ENCODE measurements at places on chromosomes 16 and 17.

GRCh38 chr16:11354733-11355574, 9.7 kb downstream of the RMI2 start:
- no peaks in the 10 kb centered on the region for H3K27me3 ChIP-seq
- peaks cover 6% of the 10 kb centered on the region for H3K4me1 ChIP-seq
- no peak overlapping the region for H3K4me3 ChIP-seq
- H3K27ac ChIP-seq, result no peak overlapping the region
- no peak for DNase-seq
- no peaks in the 10 kb centered on the region for H3K36me3 ChIP-seq

DNA sequence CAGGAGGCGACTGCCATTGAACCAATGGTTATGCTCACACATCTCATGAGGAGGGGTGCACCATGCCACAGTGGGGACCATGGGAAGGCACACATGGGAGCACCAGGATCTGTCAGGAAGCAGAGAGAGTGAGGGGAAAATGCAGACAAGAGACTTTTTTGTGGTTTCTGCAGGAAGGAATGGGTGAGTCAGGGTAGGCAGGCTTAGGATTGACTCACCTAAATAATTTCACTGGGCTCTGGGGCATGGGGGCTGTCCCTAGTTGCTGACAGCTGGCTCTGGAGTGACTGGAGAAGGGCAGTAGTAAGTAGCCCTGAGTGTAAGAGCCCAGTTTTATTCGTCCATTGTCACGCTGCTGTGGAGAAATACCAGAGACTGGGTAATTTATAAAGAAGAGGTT, 202.4 kb downstream of the AXIN2 start:
- no peak overlapping the region for H3K4me3 ChIP-seq
- H3K27me3 ChIP-seq, result no peaks in the 10 kb centered on the region
- H3K36me3 ChIP-seq, result no peaks in the 10 kb centered on the region
- H3K4me1 ChIP-seq, result no peaks in the 10 kb centered on the region
- no peak overlapping the region for H3K27ac ChIP-seq

GRCh38 chr16:87551487-87551886, 50.8 kb upstream of the JPH3 start:
- DNase-seq, result no peak
- no peaks in the 10 kb centered on the region for H3K36me3 ChIP-seq
- H3K27me3 ChIP-seq, result no peaks in the 10 kb centered on the region
- H3K4me3 ChIP-seq, result no peak overlapping the region
- no peak overlapping the region for H3K27ac ChIP-seq

- H3K36me3 ChIP-seq, result no peaks in the 10 kb centered on the region
- no peak overlapping the region for H3K4me3 ChIP-seq
- no peak overlapping the region for H3K27ac ChIP-seq
- no peaks in the 10 kb centered on the region for H3K4me1 ChIP-seq
These were observed 218.3 kb downstream of the SOX9 start for GRCh38 chr17:72338847-72339790.

DNA sequence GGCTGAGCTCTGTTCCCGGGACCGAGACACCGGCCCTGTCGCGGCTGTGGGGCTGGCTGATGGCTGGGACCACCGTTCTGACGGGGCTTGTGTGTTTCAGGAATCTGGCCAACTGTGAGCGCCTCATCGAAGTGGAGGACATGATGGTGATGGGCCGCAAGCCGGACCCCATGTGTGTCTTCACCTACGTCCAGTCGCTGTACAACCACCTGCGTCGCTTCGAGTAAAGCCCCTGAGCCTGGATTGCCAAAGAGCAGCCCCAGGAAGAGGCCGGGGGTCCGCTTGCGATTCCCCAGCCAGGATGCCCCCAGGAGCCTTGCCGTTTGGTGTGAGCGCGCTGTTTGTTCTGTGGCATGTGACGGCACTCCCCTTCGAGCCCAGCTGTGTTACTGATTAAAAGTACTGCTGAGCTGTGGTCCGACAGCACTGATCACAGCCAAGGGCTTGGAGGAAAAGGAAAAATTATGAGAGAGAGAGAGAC, 23.0 kb downstream of the SMTNL2 start:
- H3K27me3 ChIP-seq, result no peaks in the 10 kb centered on the region
- no peak overlapping the region for H3K27ac ChIP-seq
- no peaks in the 10 kb centered on the region for H3K36me3 ChIP-seq
- H3K4me1 ChIP-seq, result no peaks in the 10 kb centered on the region
- H3K4me3 ChIP-seq, result no peak overlapping the region

GRCh38 chr17:68972119-68972704, 17.0 kb upstream of the ABCA8 start:
- no peaks in the 10 kb centered on the region for H3K36me3 ChIP-seq
- H3K4me1 ChIP-seq, result no peaks in the 10 kb centered on the region
- H3K27ac ChIP-seq, result no peak overlapping the region
- no peak for DNase-seq
- H3K4me3 ChIP-seq, result no peak overlapping the region

- no peak for DNase-seq
- H3K4me1 ChIP-seq, result no peaks in the 10 kb centered on the region
- H3K27ac ChIP-seq, result no peak overlapping the region
These were observed 5.9 kb downstream of the TSPOAP1 start for GRCh38 chr17:58322581-58323185.

DNA sequence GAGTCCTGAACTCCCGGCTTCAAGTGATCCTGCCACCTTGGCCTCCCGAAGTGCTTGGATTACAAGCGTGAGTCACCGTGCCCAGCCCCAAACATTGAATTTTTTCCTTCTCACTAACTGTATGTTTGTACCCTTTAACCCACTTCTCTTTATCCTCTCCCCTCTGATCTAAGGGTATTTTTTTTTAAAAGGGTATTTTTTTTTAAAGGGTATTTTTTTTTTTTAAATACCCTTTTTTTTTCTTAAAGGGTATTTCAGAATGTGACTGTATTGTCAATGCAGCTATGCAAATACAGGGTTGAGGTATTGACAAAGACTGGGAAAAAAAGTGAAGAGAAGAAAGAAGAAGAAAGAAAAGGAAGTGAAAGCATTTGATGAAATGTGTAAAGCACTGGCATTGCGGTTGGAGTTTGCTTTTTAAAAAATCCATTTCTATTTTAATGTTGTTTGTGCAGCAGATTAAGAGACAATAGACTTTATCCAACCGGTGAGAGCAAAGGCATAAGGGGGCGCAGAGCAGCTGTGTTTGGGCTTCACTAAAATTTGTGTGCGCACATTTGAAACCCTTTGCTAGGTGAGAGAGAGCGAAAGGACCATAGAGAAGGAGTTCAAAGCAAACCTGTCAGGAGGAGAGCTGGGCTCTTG, 42.4 kb downstream of the SYT17 start:
- H3K27ac ChIP-seq, result no peak overlapping the region
- no peaks in the 10 kb centered on the region for H3K4me1 ChIP-seq
- DNase-seq, result no peak
- H3K36me3 ChIP-seq, result peaks cover 50% of the 10 kb centered on the region
- H3K27me3 ChIP-seq, result no peaks in the 10 kb centered on the region

GRCh38 chr16:31528523-31529107, 915 bp downstream of the AHSP start:
- H3K4me3 ChIP-seq, result peak overlapping the region; percentile 73
- DNase-seq, result peak; percentile 59
- H3K27me3 ChIP-seq, result peaks cover 42% of the 10 kb centered on the region
- H3K4me1 ChIP-seq, result no peaks in the 10 kb centered on the region

- H3K27ac ChIP-seq, result no peak overlapping the region
- peak; percentile 96 for DNase-seq
- no peaks in the 10 kb centered on the region for H3K4me1 ChIP-seq
- H3K36me3 ChIP-seq, result no peaks in the 10 kb centered on the region
- H3K4me3 ChIP-seq, result no peak overlapping the region
- peaks cover 18% of the 10 kb centered on the region for H3K27me3 ChIP-seq
These were observed 96.1 kb upstream of the CDH5 start for GRCh38 chr16:66270333-66270927.

DNA sequence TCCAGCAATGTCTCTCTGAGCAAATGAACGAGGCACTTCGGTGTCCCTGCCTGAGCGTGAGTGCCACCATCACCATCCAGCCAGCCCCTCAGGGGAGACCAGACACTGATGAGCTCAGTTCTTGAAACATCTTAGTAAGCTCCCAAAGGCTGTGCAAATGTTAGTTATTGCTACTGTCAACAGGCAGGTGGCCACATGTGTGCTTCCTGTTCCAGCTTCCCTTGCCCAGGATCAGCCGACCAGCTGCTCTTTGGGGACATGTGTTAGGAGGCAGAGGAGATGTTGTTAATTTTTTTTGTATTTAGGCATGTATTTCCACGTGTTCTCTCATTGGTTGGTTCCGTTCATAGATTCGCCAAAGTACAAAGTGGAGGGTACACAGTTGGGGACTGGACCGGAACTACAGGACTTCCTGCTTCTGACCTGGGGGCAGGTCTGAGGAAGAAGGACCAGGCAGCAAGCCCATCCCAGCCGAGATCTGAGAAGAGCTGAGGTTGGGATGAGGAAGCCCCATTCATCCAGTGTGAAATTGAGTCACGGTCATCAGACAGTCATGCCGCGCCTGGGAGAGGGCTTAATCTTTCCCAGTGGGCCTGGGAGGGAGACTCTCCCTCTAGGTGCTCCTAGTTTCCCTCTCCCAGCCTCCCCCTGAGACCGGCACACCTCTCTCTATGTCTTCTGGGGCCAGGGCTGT, 3.8 kb downstream of the TTYH2 start:
- no peaks in the 10 kb centered on the region for H3K4me1 ChIP-seq
- DNase-seq, result no peak
- H3K4me3 ChIP-seq, result no peak overlapping the region
- H3K27ac ChIP-seq, result no peak overlapping the region

GRCh38 chr17:37691807-37692206, 48.6 kb upstream of the DDX52 start:
- no peaks in the 10 kb centered on the region for H3K27me3 ChIP-seq
- H3K4me3 ChIP-seq, result no peak overlapping the region
- H3K36me3 ChIP-seq, result peaks cover 49% of the 10 kb centered on the region
- H3K4me1 ChIP-seq, result peaks cover 4% of the 10 kb centered on the region
- DNase-seq, result no peak

- H3K27me3 ChIP-seq, result no peaks in the 10 kb centered on the region
- no peak overlapping the region for H3K4me3 ChIP-seq
- H3K36me3 ChIP-seq, result no peaks in the 10 kb centered on the region
- no peak for DNase-seq
These were observed 38.2 kb downstream of the PLCG2 start for GRCh38 chr16:81817296-81817695.

DNA sequence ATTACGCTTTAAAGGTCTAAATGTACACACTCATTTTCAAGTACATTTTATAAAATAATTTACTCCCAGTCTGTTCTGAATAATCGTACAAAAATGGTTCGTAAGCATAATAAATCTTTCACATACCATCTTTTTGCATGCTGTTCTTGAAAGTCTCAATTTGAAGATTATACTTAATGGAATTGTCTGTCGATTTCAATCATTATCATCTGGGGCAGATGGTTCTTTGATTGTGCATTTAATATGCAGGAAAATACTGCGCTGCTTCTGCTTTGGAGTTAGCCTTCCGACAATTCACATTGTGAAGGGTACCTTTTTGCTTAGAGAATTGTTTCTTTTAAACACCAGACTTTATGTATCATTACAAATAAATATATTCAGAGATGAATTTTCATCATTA, 262.8 kb downstream of the ABCC12 start:
- H3K27me3 ChIP-seq, result no peaks in the 10 kb centered on the region
- H3K27ac ChIP-seq, result no peak overlapping the region
- no peaks in the 10 kb centered on the region for H3K36me3 ChIP-seq
- H3K4me3 ChIP-seq, result no peak overlapping the region
- DNase-seq, result no peak

DNA sequence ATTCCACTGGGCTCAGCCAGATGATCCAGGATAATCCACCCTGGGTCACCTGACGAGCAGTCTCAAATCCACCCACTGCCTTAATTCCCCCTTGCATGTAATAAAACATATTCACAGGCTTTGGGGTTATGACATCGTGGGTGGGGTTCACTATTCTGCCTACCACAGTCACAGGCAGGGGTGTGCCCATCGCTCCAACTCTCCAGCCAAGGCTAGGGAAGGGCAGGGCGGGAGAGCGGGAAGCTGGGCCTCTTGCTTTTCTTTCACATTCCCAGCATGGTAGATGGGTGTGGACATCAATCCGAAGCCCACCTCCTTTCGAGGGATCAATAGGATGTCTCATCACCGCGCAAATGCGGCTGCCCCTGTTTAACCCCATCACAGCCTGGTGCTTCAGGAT, 12.7 kb upstream of the CD300LD start:
- no peak overlapping the region for H3K27ac ChIP-seq
- H3K4me3 ChIP-seq, result no peak overlapping the region
- DNase-seq, result no peak
- no peaks in the 10 kb centered on the region for H3K4me1 ChIP-seq
- no peaks in the 10 kb centered on the region for H3K36me3 ChIP-seq

- peaks cover 19% of the 10 kb centered on the region for H3K36me3 ChIP-seq
- DNase-seq, result no peak
- H3K27me3 ChIP-seq, result no peaks in the 10 kb centered on the region
- no peak overlapping the region for H3K4me3 ChIP-seq
These were observed 50.2 kb upstream of the SLC12A3 start for GRCh38 chr16:56814537-56815432.

GRCh38 chr16:81626181-81626674, 152.9 kb upstream of the PLCG2 start:
- no peaks in the 10 kb centered on the region for H3K27me3 ChIP-seq
- H3K4me3 ChIP-seq, result no peak overlapping the region
- H3K36me3 ChIP-seq, result peaks cover 7% of the 10 kb centered on the region
- no peak for DNase-seq
- peaks cover 8% of the 10 kb centered on the region for H3K4me1 ChIP-seq

DNA sequence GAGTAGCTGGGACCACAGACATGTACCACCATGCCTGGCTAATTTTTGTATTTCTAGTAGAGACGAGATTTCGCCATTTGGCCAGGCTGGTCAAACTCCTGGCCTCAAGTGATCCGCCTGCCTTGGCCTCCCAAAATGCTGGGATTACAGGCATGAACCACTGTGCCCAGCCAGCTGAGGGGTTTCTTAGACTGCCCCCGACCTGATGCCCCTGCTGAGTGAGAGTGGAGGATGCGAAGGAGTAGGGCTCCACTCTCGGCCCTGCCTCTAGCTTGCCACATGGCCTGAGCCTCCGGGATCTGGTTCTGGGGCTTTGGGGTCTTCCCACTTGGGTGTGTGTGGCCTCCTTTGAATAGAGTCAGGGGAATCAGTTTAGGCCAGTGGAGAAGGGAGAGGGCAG, 11.0 kb downstream of the GPR179 start:
- no peak overlapping the region for H3K4me3 ChIP-seq
- no peaks in the 10 kb centered on the region for H3K27me3 ChIP-seq
- H3K27ac ChIP-seq, result no peak overlapping the region
- no peaks in the 10 kb centered on the region for H3K36me3 ChIP-seq

DNA sequence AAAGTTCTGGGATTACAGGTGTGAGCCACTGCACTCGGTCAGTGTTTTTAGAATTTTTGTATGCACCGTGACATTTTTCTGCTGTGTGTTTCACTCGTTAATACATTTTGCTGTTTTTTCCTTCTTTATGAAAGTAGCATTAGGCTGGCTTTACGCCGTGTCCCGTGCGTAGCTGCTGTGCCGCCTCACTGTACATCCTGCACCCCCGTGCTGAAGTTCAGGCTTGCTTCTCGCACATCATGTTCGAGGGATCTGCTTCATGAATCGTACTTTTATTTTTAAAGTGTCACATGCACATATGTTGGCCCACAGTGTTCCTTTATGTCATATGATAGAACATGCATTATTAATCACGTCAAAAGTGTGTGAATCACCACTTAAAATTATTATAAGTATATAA, 84.4 kb upstream of the ZNF750 start:
- DNase-seq, result no peak
- no peak overlapping the region for H3K4me3 ChIP-seq
- no peaks in the 10 kb centered on the region for H3K27me3 ChIP-seq
- H3K36me3 ChIP-seq, result peaks cover 48% of the 10 kb centered on the region
- no peaks in the 10 kb centered on the region for H3K4me1 ChIP-seq
- no peak overlapping the region for H3K27ac ChIP-seq
